Activated CD8-positive, alpha-beta memory T cell treated with anti-CD3 and anti-CD28 coated beads, Interleukin-2, amount 10 ng/mL, durations not matched to agents 7 days and 5 days (primary cell): ENCODE measurements at places on chromosomes 13 and 19.
A peak's percentile ranks its signal among the peaks of the same experiment; 100 is the strongest.

DNA sequence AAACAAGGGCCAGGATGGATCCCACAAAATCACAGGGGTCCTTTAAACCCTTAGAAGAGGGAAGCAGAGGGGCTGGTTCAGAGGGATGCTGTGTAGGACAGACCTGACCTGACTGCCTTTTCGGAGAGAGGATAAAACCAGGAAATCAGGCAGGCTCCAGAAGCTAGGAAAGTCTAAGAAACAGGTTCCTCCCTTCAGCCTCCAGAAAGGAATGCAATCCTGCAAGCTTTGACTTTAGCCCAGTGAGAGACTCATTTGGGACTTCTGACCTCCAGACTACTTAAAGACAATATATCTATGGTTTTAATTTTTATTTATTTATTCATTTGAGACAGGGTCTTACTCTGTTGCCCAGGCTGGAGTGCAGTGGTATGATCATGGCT lies 5.3 kb downstream of the RAB20 start:
- no peak for DNase-seq

DNA sequence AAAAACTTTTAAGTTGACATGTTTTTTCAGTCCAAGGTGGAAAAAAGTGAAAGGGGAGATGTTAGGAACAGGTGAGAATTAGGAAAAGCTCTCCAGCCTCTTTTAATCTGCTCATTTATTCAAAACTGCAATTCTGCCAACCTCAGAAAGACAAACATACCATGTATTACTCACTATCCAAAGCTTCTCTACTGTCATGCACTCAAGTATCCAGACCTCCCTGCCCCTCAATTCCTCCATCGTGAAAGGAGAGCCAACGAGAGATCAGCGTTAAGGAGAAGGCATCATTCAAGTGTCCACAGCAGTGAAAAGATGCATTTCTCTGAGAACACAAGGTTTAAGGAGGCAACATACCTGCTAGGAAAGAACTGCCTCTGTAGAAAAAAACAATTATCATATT lies 24.5 kb downstream of the DIAPH3 start:
- no peak for DNase-seq

GRCh38 chr19:20318616-20319015 lies 151.6 kb downstream of the ZNF486 start:
- no peak for DNase-seq

GRCh38 chr19:1001538-1002166 lies 1.4 kb downstream of the GRIN3B start:
- peak; percentile 74 for DNase-seq

GRCh38 chr19:54309811-54310210 lies 3.2 kb downstream of the LILRA5 start:
- no peak for DNase-seq

DNA sequence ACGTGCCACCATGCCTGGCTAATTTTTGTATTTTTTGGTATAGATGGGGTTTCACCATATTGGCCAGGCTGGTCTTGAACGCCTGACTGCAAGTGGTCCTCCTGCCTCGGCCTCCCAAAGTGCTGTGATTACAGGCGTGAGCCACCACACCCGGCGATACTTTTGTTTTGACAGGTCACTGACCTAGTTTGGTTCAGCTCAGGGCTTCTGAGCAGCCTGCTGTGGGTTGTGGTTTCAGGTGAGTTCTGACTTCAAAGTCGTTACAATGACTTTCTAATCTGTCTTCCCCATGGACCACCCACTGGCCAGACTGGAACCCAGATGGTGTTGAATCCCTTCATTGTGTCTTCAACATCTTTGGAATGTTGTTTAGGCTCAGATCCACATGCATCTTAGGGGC lies 73.8 kb downstream of the TRPM4 start:
- peak; percentile 68 for DNase-seq

GRCh38 chr19:34173193-34173956 lies 1.1 kb downstream of the LSM14A start:
- peak; percentile 51 for DNase-seq

- peak; percentile 70 for DNase-seq
Observed at GRCh38 chr13:94312511-94313216, 166.8 kb downstream of the DCT start.

- DNase-seq, result no peak
Observed at GRCh38 chr13:54705738-54706137, 1677.1 kb downstream of the OLFM4 start.

DNA sequence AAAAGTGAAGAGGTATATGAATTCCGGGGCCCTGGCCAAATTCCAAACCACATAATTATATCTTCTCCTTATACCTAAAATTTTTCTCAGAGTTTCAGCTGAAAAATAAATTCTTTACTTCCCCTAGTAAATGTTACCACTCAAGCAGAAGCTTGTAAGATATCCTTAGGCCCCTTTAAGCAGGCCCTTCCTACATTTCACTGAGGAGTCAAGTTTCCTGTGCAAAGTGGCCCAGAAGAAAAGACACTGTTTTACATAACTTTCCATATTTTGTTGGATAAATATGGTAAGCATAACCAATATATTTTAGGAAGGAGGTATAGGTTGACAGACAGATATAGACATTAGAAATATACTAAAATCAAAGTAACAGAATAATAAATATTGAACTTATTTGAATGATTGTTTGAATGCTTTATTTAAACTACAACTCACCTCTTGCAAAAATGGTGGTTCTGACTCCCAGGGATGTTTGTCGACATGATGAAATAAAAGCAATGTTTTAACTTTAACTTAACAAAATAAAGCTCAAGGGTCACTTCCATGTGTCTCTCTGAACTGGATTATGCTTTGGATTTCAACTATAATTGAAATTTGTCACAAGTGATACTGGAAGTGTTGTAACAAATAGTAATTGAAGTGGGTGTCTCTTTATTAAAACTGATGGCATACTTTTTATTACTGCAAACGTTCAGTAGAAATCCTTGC lies 141.2 kb downstream of the SPRY2 start:
- DNase-seq, result no peak

GRCh38 chr19:10499550-10500246 lies 3.5 kb downstream of the KEAP1 start:
- DNase-seq, result no peak

DNA sequence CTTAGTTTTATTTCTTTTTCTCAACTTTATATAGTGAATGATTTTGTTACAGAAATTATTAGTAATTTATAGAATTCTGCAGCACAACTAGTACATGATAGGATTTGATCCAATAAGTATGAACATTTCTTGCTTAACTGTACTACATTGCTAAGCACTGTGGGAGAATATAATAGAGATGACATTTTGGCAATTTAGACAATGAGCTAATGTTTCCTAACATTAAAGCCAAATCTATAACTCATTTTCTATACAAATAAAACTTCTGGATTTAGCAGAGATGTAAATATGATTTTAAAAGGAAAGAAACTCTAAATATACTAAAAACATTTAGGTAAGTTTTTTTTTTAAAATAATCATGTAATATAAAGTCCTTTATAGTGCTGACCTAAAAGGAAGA lies 87.3 kb downstream of the FNDC3A start:
- no peak for DNase-seq

- DNase-seq, result no peak
Observed at GRCh38 chr13:79966493-79966895, 374.4 kb downstream of the SPRY2 start.

DNA sequence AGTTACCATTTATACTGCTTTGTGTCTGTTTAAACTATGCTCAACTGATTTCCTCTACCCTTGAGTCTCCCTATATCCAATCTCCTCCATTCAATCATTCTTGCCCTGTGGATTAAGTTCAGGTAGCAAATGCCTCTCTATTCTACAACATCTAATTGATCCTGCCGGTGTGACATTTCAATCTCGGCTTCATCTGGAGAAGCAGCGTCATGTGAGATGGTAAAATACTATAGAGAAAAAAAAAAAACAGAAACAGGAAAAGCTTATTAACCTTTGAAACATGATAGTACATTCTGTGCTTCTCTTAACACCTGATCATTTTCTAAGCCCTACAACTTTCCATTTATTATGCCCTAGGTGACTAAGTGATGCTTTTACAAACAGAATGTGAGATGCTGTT lies 89.4 kb downstream of the KCTD12 start:
- DNase-seq, result no peak

- no peak for DNase-seq
Observed at GRCh38 chr13:112576768-112577167, 11.2 kb downstream of the TUBGCP3 start.

DNA sequence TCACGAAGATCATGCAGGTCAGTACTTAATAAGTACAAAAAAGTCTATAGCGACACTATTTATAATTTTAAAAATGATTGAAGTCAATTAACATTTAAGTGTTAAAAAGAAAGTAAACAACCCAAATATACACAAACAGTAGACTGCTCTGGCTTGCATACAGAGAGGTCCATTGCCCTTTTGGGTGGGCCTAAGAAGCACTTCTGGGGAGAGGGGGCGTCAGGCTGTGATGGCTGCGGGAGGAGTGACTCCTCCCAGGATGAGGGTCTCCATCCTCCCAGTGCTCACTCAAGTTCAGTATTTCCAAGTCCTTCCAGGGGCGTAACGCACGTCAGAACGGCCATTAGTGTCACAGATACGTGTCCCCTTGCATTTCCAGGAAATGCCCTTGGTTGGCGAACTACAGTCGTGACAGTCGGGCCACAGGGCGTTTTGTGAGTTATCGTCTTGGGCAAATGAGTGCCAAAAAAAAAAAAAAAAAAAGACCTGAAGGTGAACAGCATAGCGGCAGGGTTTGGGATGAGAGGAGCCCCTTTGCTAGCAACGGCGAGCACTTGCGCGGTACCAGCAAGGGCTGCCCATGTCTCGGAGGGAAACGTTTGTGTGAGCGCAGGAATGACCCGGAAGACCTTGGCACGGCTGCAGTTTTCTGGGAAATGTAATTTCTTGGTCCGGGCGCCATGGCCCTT lies at the start of gene SCGB2B2:
TSS of gene SCGB2B2 (minus strand) at position 463 of the 689 bp plus-strand sequence. CDS start 82,596 bp downstream, outside the sequence.
- peak; percentile 79 for DNase-seq

GRCh38 chr19:31952693-31953092 lies 392.7 kb upstream of the ZNF507 start:
- no peak for DNase-seq

DNA sequence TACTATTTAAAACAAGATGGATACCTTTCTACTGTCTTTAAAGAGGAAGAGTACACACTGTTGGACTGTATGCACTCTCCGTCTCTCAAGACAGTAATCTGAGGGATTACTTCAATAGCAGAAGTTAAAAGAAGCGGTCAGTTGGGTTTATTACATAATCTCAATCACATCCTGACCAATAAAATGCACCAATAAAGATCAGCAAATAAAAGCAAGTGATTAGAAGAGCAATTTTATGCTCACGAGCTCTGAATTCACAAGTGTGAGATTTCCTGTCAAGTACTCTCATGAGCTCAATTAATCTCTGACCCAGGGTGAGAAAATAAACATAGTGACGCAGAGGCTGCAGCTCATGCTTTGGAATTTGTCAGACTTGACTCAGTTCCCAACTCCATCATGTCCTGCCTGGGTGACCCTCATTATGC lies 12.2 kb downstream of the ABCC4 start:
- DNase-seq, result no peak
